ENCODE measurements at places on chromosomes 12 and 14.

- DNase-seq: no peak
Measured at GRCh38 chr14:94123296-94123695, 6.1 kb downstream of the IFI27L2 start.

GRCh38 chr12:53181935-53182334, 1.2 kb upstream of the CSAD start:
- DNase-seq: no peak

- DNase-seq: no peak
Measured at GRCh38 chr12:32155961-32156529, 49.4 kb downstream of the BICD1 start.

DNA sequence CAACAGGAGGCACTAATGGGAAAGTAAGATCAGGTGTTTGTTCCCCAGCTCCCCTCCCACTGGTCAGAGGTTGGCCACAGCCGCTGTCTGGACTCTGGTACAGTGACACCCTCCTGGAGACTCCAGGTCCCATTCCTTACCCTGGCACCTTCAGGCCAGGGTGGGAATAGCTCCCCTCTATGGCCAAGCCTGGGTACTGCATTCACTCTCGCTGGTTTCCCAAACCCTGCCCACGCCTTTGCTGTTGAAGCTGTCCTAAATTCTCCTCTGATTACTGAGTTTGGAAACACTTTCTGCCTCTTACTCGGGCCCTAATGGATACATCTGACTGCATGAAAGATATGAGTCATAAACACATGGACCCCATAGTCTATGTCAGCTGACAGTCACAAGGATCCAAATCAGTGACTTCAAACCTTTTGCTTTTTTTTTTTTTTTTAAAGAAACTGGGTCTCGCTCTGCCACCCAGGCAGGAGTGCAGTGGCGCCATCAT, 17.9 kb downstream of the HRK start:
- no peak for DNase-seq

DNA sequence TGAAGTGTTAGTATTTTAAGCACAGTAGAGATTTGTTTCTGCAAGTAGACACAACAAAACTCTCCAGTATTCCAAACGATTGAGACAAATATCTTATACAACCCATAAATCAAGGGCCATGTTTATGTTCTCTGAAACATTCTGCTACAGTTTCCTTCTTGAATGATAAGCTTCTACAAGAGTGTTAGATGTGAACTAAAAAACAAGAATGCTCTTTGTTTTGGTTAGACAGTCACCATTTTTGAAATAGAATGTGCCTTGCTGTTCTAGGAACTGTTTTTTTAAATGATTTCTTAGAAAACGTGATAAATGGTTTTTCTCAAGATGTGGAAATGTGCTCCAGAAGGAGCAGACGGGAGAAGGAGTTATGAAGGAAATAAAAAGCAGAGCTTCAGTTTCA, 1656.3 kb upstream of the FLRT2 start:
- no peak for DNase-seq

GRCh38 chr14:39859314-39859713, 427.1 kb upstream of the FBXO33 start:
- no peak for DNase-seq

GRCh38 chr12:48105321-48105866, 485 bp downstream of the SENP1 start:
- DNase-seq: peak; percentile 28

- DNase-seq: no peak
Measured at GRCh38 chr14:100524233-100524932, 62.8 kb downstream of the BEGAIN start.

DNA sequence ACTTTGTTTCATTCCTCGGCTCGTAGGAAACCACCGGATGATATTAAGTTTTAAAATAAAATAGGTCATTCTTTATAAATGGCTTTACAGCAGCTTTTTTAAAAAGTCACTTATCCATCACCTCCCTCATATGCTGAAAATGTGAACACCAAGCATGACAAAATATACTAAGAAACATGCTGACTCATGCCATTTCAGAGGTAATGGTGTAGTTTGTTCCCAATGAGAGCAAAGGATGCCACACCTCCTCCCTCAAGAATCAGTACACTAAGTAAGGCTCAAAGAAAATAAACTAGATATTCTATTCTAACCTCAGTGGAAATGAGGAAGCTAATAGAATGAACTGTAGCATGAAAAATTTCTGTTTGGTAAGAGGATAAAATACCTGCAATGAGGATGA, 5.5 kb upstream of the DIO2 start:
- DNase-seq: no peak

- DNase-seq: no peak
Measured at GRCh38 chr12:105698075-105698474, 367.6 kb downstream of the C12orf75 start.

GRCh38 chr14:85052646-85053045, 477.3 kb upstream of the FLRT2 start:
- no peak for DNase-seq

DNA sequence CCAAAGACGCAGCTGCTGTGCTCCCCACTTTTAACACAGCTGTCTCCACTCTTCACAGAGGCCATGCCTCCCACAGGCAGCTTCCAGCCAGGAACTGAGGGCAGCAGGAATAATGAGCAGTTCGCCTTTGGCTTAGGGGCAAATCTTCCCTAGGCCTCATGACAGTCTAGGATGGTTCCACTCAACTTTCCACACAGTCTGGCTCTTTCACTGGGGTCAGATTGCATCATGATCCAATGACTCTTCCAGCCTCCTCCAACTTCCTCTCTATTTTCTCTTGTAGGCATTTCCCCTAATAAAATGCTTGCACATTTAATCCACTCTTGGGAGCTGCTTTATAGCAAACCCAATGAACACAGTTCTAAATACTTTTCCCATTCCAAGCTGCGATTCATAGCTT, 271.6 kb upstream of the ATP2B1 start:
- no peak for DNase-seq

GRCh38 chr12:117528538-117528937, 167.1 kb upstream of the NOS1 start:
- DNase-seq: no peak

DNA sequence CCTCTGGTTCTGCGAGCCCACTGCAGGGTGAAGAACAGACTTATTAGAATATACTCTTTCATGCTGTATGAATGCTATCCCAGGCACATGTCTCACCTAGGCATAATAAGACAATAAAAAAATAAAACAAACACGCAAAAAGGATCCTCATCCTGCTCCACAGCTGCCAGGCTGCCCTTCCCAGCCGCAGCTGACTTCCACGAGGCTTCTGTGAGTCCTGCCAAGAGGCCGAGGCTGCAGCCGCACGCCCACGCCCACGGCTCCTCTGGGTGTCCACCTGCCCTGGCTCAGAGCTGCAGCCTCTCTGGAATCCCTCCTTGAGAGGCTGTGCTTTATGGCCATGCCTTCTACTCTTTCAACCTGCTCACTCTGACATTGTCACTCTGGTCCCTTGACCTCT, 6.9 kb downstream of the SMIM41 start:
- no peak for DNase-seq

- no peak for DNase-seq
Measured at GRCh38 chr12:67876305-67876915, 112.8 kb upstream of the IFNG-AS1 start.
